GM18507 (cell line): ENCODE measurements at places on chromosomes 4 and X.

DNA sequence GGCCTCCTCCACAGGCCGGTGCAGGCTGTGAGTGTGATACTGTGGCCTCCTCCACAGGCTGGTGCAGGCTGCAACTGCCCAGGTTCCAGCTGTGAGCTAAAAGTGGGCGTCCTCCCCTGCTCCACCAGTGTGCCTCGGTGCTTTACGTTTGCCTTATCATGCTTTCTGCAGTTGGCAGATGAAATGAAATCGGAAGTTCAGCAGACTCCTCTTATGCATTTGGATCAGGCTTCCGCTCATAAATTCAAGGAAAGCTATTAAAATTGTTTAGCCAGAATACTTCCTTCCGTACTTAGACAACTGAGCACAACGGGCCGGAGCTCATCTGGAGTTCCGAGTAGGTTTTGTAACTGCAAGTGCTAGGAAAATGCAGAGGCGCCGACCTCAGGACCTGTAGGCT is 12.0 kb downstream of the CYP4V2 start:
- no peak for DNase-seq

DNA sequence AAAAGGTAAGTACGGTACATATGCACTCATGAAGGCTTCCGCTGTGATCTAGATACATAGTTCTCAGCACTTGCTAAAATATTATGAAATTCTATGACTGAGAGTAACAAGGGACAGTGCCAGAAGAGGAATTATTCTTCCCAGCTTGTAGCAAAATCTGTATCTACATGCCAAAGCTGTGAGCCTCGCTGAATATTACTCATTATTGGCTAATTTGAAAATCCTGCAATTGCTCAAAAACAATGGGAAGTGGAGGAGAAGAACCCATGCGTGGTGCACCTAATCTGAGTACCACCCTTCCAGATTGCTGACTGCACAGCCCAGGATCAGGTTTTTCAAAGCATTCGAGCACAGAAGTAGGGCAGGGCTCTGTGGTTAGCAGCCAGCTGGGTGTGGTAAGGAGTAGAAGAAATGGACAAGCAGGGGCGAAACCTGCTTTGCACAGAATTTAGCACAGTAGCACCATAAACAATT is 17.4 kb upstream of the PDCL2 start:
- no peak for DNase-seq

GRCh38 chr4:83269256-83269655 is 15.3 kb downstream of the COQ2 start:
- DNase-seq: no peak

DNA sequence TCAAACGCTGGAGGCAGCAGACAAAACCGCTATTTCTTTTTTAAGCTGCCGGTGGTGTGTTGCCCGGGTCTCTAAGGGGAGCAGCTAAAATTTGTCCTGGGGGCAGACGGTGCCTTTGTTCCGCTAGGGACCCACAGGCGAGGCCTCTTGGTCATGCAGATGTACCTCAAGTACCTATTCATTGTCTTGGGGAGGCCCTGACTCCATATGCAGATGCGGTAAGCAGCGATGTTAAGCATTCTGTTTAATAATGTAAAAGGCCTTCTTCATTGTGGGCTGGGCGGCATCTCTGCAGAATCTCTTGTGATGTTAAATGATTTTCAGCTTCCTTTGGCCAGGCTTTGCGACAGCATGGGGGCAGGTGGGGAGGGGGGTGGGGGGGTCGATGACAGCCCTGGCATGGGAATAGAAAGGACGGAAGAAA is 98.9 kb upstream of the PJA1 start:
- DNase-seq: no peak

GRCh38 chr4:183241721-183242151 is 78.3 kb downstream of the CLDN22 start:
- no peak for DNase-seq

DNA sequence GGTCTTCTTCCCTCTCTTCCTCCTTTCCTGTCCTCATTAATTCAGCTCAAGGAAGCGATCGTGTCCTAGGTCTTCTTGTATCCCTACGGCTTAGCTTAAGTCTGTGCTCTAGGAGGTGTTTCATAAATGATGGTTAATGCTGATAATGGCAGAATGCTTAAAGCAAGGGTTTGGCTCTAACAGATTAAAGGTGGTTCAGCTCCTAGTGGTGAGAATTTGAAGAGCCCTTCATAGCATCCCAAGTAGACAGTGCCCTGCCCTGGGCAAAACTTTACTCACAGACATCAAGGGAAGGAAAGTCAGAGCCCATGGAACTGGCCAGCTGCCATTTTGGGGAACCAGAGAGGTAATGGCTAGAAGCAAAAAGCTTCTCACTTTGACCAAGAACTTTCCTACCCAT is 47.0 kb upstream of the PGRMC1 start:
- no peak for DNase-seq
